ENCODE measurements at places on chromosomes 3 and 15.

DNA sequence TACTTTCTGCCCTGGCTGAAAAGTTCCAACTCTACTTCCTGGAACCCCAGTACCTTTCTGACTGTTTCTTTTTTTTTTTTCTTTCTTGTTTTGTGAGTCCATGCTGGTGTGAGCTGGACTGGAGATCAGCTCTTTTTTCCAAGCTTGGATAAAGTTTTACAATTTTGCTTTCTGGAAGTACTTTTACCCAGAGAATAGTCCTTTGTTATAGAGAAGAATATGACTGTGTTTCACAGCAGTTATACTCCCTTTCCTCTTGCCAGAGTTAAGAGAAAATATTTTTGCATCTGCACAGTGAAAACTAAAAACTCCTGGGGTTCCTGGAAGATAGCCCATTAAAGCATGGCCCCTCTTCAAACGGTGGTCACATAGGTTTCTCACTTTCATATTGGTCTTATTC is 1100.6 kb downstream of the OTOL1 start:
- no peak for DNase-seq

GRCh38 chr3:184568924-184569829 is 7.6 kb downstream of the EPHB3 start:
- no peak for DNase-seq

DNA sequence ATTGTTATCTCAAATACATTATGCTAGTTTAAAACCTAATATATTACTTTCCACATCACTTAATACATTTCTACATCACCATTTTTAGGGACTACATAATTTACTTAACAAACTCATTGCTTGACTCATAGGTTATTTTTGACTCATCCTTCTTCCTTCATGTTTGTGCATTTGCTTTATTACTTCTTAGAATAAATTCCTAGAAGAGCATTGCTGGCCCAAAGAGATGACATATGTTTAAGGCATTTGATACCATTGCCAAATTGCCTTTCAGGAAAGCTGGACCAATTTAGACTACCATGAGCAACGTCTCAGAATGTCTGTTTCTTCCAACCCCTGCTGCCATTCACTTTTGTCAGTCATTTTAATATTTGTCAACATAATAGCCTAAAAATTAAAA is 905.8 kb downstream of the IGSF11 start:
- DNase-seq = no peak

DNA sequence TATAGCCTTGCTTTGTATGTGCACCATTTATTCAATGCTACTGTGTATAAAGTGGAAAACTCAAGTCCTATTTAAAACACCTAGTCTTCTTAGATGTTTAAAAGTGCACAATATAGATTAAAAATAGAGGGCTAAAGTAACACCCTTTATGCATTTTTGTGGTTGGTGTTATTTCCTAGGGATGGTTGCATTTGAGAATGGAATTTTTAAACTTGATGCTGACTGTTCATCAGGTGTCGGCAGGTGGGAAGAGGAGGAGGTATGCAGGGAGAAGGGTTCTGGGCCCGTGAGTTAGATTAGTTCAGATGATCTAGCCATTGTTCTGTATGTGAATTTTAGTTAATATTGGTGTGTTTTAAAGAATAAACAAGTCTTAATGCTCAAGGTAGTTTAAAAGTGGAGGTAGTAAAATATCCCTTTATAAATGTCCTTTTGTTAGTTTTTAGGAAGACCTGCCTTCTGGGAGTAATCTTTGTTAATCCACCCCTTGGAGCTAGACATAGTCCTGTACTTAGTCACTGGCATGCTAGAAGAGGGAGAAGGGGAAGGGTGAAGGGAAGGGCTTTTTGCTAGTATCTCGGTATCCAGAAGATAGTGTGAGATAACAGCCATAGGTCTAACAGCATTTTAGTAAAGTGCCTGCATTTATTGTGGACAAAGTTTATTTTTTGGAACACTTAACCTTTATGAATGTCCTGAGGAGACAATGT is 8.1 kb upstream of the SRPRB start:
- DNase-seq = no peak

DNA sequence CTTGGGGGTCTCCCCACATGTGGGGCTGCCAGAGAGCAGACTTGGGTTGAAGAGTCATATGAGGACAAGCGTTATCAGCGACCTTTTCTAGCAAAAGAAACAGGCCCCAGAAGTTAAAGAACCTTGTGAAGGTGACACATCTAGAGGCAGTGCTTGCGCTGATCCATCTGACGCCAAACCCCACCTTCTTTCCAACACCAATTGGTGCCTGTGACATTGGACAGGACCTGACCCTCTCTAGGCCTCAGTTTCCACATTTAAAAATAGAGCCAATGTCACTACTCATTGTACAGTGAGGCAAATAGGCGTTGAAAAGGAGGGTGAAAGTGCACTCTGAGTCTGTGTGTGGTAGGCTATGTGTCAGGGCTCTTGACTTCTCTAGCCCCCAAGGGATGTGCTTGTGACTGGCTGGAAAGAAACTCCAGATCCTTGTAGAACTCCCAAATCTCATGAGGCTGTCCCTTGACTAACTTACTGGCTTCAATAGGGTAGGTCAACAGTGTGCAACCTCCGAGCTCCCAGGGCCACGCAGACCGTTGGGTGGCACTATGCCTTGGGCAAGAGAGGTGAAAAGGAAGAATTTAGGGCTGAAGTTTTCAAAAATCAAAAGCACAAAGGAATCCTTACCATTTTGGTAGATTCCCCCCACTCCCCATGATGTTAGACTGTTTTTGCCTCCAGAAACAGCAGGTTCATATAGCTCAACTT is 666 bp upstream of the FAM219B start:
- no peak for DNase-seq

DNA sequence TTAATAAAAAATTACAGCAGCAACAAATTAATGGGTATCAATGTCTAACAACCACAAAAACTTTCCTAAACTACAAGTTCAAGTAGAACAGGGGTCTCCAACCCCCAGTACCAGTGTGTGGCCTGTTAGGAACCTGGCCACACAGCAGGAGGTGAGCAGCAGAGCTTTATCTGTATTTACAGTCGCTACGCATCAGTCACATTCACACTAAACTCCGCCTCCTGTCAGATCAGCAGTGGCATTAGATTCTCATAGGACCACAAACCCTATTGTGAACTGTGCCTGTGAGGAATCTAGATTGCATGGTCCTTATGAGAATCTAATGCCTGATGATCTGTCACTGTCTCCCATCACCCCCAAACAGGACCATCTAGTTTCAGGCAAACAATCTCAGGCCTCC is 18.5 kb upstream of the LIPC start:
- DNase-seq = no peak

- DNase-seq = no peak
Measured at GRCh38 chr3:37531066-37531720, 330.5 kb upstream of the CTDSPL start.

DNA sequence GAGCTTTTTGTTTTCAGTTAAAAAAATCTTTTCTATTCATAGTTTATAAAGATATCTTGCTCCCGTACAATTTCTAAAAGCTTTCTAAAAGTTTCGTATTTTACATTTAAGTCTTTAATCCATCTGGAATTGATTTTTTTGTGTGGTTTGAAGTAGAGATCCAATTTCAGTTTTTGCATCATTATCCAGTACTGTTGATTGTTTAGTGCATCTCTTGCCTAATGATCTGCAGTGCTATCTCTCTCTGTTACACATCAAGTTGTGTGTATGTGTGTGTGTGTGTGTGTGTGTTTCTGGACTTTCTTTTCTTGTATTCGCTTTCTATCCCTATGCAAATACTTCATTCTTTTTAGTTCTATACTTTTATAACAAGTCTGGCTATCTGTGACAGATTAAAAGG is 605.8 kb upstream of the DPPA4 start:
- no peak for DNase-seq

- DNase-seq = no peak
Measured at GRCh38 chr3:72163809-72164634, 379.1 kb upstream of the PROK2 start.

DNA sequence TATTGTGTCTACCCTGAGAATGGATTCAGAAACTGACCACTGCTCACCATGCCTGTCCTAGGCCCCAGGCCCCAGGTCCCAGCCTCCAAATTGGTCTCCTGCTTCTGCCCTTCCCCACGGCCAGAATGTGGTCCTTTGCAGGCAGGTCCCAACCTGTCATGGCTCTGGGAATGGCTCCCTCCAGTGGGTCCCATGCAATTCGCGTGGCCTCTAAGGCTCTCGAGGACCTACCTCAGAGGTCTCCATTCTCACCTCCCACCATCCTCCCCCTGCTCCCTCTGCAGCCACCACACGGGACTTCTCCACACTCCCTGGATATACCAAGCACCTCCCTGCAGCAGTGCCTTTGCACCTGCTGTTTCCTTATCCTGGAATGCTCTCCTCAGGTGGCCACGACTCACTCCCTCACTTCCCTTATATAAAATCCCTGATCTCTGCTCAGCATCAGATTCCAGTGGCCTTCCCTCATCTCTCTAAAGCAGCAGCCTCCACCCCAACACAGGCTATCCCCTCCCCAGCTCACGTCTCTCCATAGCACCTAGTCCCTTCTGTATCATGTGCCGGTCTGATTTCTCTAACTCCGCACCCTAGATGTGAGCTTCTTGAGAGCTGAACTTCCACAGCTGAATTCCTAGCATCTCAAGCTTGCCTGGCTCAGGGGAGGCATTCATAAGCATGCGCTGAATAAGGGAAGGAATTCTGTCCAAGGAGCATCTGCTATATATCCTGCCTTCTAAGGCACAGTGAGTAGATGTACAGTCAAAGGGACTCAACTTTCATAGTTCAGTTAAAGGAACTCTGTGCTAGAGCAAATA is 56.9 kb downstream of the ARRDC4 start:
- DNase-seq = no peak

DNA sequence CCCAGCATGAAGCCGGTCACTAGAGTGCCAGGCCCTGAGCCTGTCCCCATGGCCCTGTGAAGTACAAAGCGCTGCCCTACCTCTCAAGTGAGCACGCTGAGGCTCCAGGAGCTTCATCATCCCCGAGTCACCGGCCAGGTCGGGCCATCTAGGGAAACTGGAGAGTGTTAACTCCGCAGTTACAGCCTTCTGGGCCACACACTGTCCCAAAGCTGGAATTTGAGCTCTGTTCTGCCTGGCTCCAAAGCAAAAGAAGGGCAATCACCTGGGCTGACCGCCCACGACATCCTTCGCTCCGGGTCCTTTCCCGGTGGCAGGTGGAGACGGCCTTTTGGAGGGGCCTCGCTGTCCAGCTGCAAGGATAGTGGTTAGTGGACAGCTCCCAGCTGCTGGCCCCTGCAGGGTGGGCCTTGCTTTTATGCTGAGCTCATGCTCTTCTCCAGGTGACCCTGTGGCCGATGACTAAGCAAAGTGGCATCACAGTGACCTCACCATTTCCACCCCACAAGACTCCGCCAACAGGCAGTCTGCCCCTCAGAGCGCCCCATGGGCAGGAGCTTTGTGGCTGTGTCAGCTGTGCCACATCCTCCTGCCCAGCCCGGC is 3.5 kb upstream of the MUC4 start:
- DNase-seq = no peak

DNA sequence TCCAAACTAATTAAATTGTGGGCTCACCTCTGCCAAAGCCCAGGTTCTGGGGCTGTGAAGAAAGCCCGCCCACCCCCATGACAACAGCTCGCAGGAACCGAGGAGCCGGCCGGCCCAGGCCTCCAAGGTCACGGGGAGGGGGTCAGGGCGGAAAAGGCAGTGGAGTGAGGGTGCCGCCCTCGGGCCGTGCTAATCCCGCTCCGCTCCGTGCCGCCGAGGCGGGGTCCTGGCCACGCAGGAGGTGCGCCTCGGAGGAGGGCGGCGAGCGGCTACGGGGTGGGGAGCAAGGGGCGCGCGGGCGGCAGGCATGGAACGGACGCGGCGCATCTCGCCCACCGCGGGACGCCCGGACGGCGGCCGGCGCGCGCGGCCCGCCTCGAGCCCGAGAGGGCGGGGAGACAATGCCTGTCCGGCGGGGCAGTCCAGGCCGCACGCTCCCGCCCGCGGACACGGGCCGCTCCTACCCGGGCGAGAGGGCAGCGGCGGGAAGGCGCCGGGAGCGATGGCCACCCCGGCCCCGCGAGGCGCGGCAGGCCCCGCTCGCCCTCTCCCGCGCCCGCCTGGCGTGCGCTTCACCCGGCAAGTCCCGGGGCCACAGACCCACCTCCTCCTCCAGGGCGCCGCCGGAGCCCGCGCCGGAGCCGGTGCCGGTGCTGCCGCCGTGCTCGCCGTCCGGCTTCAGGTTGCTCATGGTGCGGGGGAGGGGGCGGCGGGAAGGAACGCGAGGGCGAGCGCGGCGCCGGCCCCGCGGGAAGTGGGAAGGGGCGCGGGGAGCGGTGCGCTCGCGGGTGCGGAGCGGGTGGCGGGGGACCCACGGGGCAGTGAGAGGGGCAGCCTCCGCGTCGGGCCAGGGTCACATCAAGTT is 528 bp downstream of the RBPMS2 start:
- DNase-seq = no peak

- DNase-seq = no peak
Measured at GRCh38 chr3:146091397-146091796, 69.6 kb downstream of the PLOD2 start.

DNA sequence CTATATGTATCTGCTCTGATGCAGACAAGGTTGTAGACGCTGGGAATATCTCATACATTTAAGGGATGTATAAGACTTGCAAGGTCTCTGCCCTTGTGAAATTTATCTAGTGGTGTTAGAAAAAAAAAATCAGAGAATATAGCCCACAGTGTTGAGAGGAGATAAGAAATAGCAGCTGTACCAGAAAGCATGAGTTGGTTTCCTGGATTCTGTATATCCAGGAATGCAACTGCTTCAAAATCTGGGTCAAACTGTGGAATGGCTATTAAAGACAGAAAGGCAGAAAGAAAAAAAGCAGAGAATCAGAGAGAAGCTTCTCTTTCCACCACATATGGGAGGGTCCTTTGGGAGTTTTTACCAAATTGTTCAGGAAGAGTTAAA is 1.5 kb upstream of the TMEM212 start:
- DNase-seq = no peak

DNA sequence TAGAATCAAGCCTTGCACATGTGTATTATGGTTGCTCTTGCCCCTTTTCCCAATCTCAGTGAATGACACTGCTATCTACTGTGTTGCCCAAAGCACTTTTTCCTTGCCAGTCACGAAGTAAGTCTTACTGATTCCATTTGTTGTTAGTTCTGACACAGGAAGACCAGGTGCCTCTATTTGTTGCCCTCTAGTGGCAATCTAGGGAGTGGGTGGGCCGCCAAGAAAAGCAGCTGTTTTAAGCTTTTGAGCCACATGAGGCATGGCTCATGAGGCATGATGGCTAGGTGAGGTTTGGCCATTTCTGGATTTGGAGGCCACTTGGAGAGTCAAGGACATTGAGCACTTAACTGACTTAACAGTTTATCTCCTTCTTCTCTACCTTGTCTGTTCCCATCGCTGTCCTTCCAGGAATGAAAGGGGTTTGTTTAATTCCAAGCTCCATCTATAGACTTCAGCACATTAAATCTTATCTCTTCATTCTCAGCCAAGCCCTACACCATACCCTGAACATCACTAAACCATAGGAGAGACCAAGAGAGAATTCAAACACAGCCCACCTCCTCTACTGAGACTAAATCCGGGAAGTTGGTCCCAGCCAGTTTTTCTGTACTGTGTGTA is 103.1 kb downstream of the HCN4 start:
- peak; percentile 26 for DNase-seq

DNA sequence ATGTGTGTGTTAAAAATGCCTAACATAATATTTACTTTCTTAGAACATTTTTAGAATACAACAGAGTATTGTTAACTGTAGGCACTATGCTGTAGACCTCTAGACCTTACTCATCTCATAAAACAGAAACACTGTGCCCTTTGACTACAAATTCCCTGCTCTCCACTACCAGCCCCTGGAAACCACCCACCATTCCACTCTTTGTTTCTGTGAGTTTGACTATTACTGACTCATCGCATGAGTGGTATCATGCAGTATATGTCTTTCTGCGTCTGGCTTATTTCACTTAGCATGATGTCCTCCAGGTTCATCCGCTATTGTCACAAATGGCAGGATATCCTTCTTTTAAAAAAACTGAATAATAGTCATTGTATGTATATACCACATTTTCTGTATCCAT is 216.7 kb upstream of the CFAP20DC start:
- DNase-seq = no peak

Measured in stimulated activated naive CD4-positive, alpha-beta T cell treated with Interleukin-2 at 50 U/mL for 16 hours (primary cell).